NCI-H1436 treated with DMSO at 0.1 percent for 48 hours (cell line): ENCODE measurements at places on chromosomes 11 and 22.

DNA sequence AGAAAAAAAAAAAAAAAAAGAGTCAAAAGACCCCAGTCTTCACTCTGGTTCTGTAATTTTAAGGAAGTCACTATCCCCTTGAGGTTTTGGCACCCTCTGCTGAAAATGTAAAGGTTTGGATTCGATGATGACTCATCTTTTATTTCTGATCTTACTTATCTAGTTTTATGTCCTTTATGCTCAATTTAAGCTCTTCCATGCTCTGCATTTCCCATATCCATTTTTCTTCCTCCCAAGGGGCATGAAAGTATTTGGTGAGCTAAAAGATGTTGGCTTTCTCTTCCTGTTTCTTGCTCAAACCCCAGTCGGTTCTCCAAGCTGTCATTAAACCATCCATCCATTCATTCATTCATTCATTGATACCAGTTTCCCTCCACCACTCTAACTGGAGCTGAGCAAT, 61.0 kb upstream of the CDON start:
- no peak for DNase-seq

DNA sequence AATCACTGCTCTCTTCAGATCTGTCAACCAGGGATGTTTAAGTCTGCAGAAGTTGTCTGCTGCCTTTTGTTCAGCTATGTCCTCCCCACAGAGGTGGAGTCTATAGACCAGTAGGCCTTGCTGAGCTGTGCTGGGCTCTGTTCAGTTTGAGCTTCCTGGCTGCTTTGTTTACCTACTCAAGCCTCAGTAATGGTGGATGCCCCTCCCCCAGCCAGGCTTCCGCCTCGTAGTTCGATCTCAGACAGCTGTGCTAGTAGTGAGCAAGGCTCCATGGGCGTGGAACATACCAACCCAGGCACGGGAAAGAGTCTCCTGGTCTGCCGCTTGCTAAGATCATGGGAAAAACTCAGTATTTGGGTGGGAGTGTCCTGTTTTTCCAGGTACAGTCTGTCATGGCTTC, 27.6 kb upstream of the CASP12 start:
- DNase-seq = no peak

DNA sequence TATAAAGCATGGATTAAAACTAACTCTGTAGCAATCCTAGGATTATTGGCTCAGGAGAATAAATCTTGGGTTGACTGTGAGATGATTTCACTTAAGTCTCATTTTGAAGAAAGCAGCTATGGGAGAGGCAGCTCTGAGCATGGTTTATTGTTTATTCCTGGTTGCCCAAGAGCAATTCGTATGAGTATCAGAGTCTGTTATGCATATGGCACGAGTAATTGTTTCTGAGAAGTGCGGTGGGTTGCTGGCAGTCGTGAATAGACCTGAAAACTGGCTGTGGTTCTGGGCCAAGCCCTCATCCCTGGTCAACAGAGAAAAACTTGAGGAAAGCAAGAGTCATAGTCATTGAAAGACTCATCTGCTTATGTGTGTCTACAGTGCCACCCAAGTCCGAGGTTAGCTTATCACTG, 26.8 kb downstream of the DIXDC1 start:
- DNase-seq = no peak

- DNase-seq = no peak
These were observed 70.6 kb upstream of the SHANK2 start for GRCh38 chr11:71322861-71323582.

DNA sequence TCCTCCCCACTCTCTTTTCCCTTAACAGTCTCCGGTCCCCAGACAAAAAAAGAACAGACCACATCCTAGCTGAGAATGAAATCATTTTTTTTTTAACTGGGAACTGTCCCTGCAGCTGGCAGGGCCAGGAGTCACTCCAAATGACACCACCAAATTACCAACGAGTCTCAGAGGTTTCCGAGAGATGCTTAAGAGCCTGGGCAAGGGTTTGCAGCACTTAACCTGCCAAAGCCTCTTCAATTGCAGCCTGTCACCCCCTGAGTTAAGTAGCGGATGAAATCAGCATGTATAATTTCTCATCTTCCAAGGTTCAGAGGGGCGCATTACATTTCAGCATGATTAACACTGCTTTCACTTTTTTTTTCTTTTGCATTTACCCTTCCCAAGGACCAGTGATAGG, 71.8 kb downstream of the TENM4 start:
- DNase-seq = no peak
